ENCODE measurements at places on chromosomes 5 and 9.

GRCh38 chr5:179870403-179870903 lies 11.8 kb upstream of the MRNIP start:
- peak; percentile 77 for DNase-seq

DNA sequence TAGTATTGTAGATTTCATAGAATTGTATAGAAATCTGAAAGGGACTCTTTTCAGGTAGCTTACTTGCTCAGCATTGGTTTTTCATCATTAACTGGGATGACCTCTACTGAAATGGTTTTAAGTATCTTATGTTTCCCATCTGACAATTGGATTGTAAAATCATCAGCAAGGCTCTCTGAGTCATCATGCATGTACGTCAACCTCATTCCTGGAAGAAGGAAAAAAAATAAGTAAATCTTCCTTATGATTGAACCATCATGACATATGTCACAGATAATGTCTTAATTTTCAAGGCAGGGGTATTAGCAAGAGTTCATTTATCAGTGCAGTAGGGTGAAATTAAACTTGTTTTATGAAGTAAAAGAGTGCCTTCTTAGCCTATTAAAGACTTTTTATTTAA lies 74.9 kb upstream of the CER1 start:
- no peak for DNase-seq

GRCh38 chr5:133229931-133230664 lies 178.3 kb downstream of the HSPA4 start:
- no peak for DNase-seq

- no peak for DNase-seq
These were observed 127.5 kb downstream of the SH3GL2 start for GRCh38 chr9:17706347-17706746.

DNA sequence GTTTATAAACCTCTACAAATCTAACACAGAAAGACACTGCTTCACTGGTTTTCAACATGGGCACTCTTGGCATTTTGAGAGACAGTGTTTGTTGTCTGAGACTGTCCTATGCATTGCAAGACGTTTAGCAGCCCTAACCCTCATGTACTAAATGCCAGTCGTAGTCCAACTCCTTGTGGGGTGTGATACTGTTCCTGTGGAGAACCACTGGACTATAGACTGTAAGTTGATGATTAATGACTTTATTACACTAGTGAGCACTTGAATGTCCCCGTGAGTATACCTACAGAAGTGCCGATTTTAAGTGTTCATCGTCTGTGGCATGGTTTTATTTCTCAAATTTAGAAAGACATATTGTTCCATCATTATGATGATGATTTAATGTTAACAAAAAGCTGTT lies 46.2 kb downstream of the RECK start:
- DNase-seq: no peak

- DNase-seq: no peak
These were observed 12.0 kb downstream of the NIPSNAP3B start for GRCh38 chr9:104775976-104776375.

DNA sequence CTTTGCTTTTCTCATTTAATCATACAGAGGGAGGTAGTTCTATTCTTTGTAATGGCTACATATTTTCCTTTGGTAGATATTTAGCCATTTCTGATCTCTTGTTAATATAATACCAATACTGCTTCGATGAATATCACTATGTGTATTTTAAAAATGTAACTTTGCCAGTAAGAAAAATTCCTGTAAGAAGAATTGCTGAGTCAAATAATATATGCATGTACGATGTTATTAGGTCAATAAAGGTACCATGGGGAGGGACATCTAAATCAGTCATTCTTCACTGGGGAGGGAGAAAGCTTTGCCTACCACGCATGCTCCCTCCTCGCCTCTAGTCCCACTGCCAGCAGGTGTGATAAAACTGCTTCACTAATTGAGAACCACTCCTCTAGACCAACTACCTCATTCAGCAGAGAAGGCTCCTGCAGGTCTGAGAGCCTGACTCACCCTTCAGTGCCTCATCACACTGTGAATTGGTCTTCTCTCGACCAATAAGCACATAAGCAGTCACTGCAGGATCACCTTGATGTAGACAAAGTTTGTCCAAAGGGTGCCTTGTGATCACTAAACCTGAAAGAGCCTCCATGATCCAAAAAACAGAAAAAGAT lies 56.1 kb upstream of the TBCA start:
- DNase-seq: no peak

- no peak for DNase-seq
These were observed 20.5 kb downstream of the PTGES2 start for GRCh38 chr9:128106940-128107467.

DNA sequence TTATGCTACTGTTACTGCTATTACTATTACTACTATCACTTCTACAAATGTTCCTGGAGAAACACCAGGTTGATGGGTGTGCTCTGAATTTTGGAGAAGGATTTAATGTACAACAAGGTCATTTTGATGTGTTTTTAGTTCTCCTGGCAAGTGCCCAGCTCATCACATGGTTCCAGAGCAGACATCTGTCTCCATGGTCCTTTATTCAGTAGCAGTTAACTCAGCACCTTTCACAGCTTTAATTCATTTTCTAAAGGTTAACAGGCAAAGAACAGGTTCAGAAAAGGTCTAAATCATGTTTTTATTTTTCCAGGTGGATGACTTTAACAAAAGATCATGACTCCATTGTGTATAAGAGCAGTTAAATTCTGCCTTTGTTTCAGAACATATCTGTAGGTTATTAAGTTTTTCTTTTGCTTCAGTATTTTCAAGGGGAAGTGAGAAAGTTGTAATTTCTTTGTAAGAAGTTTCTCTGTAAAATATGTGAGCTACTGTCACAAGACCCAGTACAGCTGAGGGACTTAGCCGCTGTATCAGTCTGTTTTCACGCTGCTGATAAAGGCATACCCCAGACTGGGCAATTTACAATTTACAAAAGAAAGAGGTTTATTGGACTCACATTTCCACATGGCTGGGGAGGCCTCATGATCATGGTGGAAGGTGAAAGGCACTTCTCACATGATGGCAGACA lies 41.9 kb downstream of the MTRR start:
- DNase-seq: no peak
